ENCODE measurements at places on chromosomes 16 and 17. TPM values are rescaled to one million over a fixed set of nuclear protein-coding genes. Genes with fewer than 3 reads are reported as not detected.

Gene ACAP1
- 3.1 TPM for total RNA-seq

Gene DCTN5
- 75.2 TPM for total RNA-seq

Gene LAT
- total RNA-seq = 5.5 TPM

Gene MYH8
- total RNA-seq = not detected

Gene TBC1D3G
- not detected for total RNA-seq

Gene LGALS9B
- not detected for total RNA-seq

Gene GABARAP
- 813 TPM for total RNA-seq

Gene SECTM1
- total RNA-seq = 1.4 TPM

Gene TBX4
- total RNA-seq = 1.1 TPM

Gene ADORA2B
- total RNA-seq = 8.6 TPM

Gene NAA38
- 244 TPM for total RNA-seq

Gene DECR2
- 31.1 TPM for total RNA-seq

Gene CIBAR2
- not detected for total RNA-seq

Gene YBX2
- total RNA-seq = 0.47 TPM

Gene TBX21
- not detected for total RNA-seq

Gene NPIPB4
- 30.9 TPM for total RNA-seq

Gene SLC12A3
- not detected for total RNA-seq

Gene JUP
- 119 TPM for total RNA-seq

Gene RNF167
- total RNA-seq = 100 TPM

Gene RNPS1
- total RNA-seq = 254 TPM

Gene ZNF213
- total RNA-seq = 12.6 TPM

Gene MYCBPAP
- total RNA-seq = 0.08 TPM

Gene ADGRG3
- total RNA-seq = 0.49 TPM

Gene CD300H
- total RNA-seq = 0.67 TPM

Gene KIF19
- not detected for total RNA-seq

Gene GALR2
- total RNA-seq = 2.0 TPM

Gene TOP2A
- total RNA-seq = 206 TPM

Gene ICAM2
- total RNA-seq = not detected

Gene CCDC102A
- 4.2 TPM for total RNA-seq

Gene CHP2
- total RNA-seq = not detected

Gene TLCD2
- total RNA-seq = 1.9 TPM

Gene PPY
- total RNA-seq = not detected

Gene DNAH9
- total RNA-seq = not detected

Gene C1QTNF1
- 38.9 TPM for total RNA-seq

Gene CBLN1
- not detected for total RNA-seq

Gene FAAP100
- 20.1 TPM for total RNA-seq

Gene CCT6B
- total RNA-seq = 1.3 TPM

Gene CDRT4
- not detected for total RNA-seq

Gene CLTC
- total RNA-seq = 188 TPM

Gene PCGF2
- 64.3 TPM for total RNA-seq

Gene DOC2A
- total RNA-seq = 0.88 TPM

Gene NXPH3
- total RNA-seq = 0.39 TPM

Gene KCNAB3
- 2.7 TPM for total RNA-seq

Gene PARD6A
- 1.8 TPM for total RNA-seq

Gene KRTAP3-1
- not detected for total RNA-seq

Gene CRYBA1
- total RNA-seq = not detected

Gene TNFRSF17
- total RNA-seq = not detected

Gene CA10
- total RNA-seq = not detected

Gene P4HB
- 712 TPM for total RNA-seq

Gene XYLT2
- total RNA-seq = 17.7 TPM

Gene ASPA
- total RNA-seq = not detected

Gene NOD2
- total RNA-seq = 0.02 TPM

Gene STAC2
- 0.93 TPM for total RNA-seq

Gene GCGR
- total RNA-seq = 0.35 TPM

Gene SPECC1
- 44.6 TPM for total RNA-seq

Gene SMURF2
- 32.1 TPM for total RNA-seq
